NCI-H1930 (cell line): ENCODE measurements at places on chromosomes 2 and 18.
A peak's percentile ranks its signal among the peaks of the same experiment; 100 is the strongest.

DNA sequence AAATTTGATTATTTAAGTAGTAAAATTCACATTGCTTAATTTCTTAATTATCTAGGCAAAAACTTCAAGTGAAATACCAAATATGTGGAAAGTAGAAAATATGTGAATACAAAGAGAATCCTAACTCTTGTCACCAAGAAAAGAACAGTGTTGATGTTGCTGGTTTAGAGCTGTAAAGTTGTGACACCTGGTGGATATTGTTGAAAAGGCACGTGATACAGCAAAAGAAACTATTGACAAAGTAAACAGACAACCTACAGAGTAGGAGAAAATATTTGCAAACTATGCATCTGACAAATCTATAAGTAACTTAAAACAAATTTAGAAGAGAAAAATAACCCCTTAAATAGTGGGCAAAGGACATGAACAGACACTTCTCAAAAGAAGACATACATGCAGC, 25.6 kb upstream of the ZC3H15 start:
- DNase-seq = no peak

DNA sequence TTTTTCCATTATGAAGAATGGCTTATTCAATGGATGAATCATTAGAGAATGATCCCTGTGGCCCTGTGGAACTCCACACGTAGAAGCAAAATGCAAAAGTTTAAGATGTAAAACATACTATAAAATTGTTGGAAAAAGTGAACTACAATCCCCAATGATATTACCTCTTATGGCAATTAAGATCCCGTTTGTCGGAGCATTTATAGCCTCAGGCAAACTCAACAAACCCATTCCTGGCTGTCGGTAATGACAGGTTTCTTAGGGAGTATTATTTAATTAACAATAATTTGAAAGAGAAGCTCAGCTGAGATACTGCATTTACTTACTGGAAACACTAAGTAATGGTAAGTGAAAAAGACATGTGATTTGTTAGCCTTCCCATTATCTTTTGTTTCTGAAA, 138.3 kb downstream of the CDH20 start:
- DNase-seq = peak; percentile 52

DNA sequence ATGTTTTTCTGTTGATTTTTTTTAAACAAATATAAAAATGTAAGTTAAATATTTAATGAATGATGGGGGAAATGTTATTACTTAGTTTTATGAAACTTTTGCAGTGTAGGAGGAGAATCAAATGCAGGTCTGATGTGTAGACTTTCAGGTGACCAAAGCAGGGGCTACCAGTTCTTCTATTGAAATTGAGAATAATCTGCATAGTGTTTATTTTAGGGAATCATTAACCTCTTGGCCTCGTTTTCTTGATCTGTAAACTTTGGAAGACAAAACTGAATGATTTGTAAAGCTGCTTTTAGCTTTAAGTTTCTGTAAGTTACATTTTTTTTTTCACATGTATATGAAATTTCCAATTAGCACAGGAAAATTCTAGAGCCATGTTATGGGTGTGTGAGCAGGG, 99.2 kb downstream of the R3HDM1 start:
- DNase-seq = no peak

- DNase-seq = no peak
These were observed 74.5 kb downstream of the SPATS2L start for GRCh38 chr2:200380833-200381542.

GRCh38 chr2:20467789-20468548, 21.1 kb downstream of the RHOB start:
- no peak for DNase-seq

DNA sequence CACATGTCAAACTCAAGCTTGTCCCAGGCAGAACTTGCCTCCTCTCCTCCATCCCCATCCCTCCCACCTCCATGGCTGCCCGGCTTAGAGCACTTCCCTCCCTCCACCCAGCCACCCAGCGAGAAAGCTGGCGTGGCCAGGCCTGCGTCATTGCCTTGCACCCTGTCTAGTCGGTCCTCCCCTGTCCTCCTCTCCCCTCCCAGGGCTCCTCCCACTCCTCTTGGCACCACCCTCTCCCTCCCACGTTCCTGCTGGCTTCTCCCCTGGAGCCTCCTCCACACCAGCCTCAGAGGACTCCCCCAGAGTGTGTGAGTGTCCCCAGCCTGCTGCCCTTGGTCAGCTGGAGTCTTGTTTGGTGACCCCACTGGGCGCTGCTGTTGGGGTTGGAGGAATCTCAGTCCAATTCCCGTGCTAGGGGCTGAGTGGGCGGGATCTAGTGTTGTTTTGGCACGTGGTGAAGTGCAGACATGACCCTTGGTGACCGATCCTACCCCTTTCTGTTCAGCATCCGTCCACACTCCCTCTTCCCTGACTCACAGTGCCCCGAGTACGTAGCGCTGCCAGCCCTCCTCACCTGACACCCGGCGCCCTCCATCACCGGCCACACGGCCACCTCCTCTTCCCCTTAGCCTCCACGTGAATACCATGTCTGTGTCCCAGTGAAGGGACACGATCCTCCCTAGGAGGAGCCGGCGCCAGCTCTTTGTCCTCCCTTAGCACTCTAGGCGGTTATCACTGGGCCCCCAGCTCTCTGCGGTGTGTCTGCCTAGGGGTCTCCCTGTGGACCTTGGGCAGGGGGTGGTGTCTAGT, 41.4 kb downstream of the ATP6V1C2 start:
- no peak for DNase-seq

- no peak for DNase-seq
These were observed 41.6 kb downstream of the TOGARAM2 start for GRCh38 chr2:29022679-29023078.

GRCh38 chr2:106537047-106537446, 49.9 kb downstream of the CD8B2 start:
- DNase-seq = no peak

- DNase-seq = no peak
These were observed at the start of gene STAT4 for GRCh38 chr2:191150600-191151330. Gene STAT4 (minus strand): TSS chr2:191150994. CDS start chr2:191148203, 2,791 bp downstream.

DNA sequence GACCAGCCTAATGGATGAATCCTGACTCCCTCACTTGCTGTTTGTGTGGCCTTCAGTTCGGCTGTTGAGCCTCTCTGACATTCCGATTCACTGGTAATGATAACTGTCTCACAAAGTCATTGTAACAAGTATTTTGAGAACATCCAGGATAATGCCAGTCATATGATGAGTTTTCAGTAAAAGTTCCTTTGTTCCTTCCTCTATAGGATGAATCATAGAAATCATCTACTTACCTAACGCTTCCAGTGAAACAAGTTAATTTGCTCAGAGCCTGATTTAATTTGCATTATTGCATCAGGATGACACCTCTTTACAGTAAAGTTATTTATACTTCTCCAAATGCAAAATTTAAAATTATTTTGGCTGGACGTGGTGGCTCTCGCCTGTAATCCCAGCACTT, 32.0 kb downstream of the RAB31 start:
- DNase-seq = no peak

- no peak for DNase-seq
These were observed 4.1 kb upstream of the TCF4 start for GRCh38 chr18:55592106-55592505.

DNA sequence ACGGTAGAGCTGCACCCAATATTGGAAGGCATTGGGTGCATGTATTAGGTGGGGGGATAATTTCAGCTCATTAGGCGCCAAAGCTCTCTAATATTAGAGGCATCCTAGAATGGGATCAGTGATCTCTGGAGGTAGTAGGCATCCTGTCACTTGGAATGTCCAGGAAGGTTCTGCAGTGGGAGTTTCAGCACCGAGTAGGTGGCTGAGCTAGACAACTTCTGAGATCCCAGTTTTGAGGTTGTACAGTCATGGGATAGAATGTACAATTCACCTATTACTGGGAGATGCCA, 210.9 kb downstream of the MYCN start:
- no peak for DNase-seq

DNA sequence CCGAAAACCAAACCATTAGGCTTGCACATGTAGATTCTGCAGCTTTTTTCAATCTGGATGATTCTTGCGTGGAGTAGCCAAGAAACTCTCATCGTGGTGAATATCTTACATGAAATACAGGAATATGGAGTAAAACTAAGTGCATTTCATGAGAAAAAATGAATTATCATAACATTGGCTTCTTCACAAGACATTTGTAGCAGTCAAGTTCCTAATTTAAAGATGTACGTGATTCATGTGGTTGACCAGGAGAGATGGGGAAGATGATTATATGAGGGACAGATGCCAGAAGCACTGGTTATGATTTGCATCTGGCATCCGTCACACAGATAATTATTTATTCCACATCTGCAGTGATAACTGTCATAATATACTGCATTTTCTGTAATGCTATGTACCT, 90.4 kb downstream of the ANTXR1 start:
- DNase-seq = no peak

DNA sequence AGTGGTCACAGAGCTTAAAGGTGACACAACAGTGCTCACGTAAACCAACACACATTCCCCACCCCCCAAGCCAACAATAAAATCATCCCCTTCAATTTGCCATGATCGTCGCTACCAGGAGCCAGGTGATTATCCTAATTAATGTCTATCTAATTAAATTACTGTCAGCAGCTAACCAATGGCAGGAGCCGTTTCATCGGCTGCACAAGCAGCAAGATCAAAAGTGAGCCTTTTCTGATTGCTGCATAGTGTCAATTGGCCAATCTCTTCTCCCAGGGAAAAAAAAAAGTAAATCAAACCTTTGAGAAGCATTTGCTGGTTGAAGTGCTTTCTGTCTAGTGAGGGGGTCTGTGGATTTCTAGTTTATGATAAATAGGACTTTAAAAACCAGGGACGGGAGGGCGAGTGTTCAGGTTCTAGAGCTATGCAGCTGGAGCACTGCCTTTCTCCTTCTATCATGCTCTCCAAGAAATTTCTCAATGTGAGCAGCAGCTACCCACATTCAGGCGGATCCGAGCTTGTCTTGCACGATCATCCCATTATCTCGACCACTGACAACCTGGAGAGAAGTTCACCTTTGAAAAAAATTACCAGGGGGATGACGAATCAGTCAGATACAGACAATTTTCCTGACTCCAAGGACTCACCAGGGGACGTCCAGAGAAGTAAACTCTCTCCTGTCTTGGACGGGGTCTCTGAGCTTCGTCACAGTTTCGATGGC, at the start of gene TBR1:
TBR1 (plus strand) TSS at position 311 of the 721 bp plus-strand sequence; CDS start at position 425, 114 bp downstream.
- DNase-seq = no peak

DNA sequence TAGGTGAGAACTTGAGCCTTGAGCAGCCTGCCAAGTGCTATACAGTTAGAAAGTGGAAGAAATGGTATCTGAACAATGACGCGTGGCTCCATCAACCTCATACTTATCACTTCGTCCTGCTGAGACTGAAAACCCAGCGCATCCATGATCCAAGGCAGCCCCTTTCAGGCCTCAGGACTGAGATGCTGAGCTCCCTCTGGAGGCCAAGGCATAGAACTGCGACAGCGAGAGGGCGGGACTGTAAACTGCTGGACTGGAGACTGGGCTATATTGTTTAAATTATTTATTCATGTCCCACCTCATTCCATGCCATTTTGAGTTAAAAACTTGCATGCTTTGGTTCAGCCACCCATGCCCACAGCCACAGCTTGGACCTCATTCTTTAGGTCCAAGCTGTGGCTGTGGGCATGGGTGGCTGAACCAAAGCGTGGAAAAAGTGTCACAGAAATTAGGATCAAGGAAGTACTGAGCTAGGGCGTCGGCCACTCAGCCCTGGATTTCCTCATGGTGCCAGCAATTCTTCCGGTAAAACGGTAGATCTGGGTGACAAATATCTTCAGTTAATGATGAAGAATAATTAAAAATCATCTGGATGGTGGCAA, 195.5 kb downstream of the L3MBTL4 start:
- no peak for DNase-seq

DNA sequence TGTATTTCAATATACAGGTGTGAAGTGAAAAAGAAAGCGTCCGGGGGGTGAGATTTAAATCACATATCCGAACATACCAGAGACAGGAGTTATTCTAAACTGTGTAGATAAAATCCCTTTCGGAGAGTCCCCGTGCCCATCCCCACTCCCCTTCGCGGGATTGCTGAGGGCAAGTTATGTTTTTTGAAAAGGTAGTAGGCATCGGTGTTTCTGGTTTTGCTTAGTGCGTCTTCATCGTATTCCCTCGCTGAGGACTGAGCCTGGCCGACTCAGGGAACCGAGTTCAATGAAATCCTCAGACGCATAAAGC, 583.4 kb downstream of the ZEB2 start:
- no peak for DNase-seq

GRCh38 chr2:46915281-46915810, at the start of gene MCFD2:
Gene MCFD2 (minus strand): TSS chr2:46915806. CDS start chr2:46909171, 6,635 bp downstream.
- DNase-seq = no peak
